CD4-positive, alpha-beta T cell treated with Interferon gamma for 1 hour (primary cell): ENCODE measurements at places on chromosomes 7 and 10.

GRCh38 chr10:44400541-44400940, 15.6 kb upstream of the CXCL12 start:
- no peak for DNase-seq

DNA sequence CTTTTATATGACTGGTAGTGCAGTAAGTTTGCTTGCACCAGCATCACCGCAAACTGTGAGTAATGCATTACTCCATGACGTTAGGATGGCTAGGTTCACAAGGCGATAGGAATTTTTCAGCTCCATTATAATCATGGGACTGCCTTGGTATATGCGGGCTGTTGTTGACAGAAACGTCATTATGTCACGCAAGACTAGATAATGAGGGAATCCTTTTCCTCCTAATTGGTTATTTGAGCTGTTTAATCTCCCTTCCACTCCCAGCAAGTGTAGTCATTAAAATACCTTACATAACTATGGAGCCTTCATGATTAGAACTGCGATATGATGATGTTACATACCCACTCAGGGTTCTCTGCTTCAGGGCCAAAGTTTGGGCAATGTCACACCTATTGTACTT, 17.3 kb downstream of the KLLN start:
- no peak for DNase-seq

DNA sequence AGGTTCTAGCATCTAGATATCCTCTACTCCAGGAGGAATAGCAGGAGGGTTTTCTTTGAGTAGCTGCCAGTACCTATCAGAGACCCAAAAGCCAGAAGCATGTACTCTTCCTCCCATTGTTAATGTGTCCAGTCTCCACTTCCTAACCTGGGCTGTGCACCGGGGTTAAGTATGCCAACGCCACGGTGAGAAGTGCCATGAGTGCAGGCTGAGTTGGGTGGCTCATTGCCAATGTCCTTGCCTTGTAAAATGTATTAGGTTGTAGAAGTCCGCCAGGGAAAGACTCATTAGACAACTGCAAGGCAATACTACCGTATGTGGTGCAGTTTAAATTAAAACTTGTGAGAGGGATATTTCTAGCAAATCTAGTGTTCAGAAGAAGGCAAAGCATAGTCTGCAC, 55.0 kb upstream of the PRR15 start:
- DNase-seq: no peak

DNA sequence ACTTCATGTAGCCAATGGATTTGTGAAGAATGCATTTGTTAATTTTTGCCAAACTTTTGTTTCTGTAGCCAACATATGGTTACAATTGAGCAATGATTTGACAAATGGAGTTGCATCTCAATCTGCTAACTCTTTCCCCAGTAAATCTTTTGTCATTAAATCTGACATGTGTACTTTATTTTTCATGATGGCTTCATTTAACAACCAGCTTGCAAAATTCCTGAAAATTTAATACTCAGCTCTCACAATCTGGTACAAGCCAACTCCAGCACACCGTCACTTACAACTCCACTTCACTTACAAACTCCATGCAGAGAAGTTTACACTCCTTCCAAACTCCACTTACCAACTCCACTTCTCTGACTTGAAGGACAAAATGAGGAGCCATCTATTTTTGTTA, 26.5 kb upstream of the HIBADH start:
- DNase-seq: no peak

- DNase-seq: no peak
Observed at GRCh38 chr7:18927134-18927533, 190.3 kb downstream of the TWIST1 start.
